Activated CD4-positive, alpha-beta memory T cell treated with anti-CD3 and anti-CD28 coated beads, Interleukin-2, amount 10 ng/mL, durations not matched to agents 7 days and 5 days (primary cell): ENCODE measurements at places on chromosomes 11 and 22.

DNA sequence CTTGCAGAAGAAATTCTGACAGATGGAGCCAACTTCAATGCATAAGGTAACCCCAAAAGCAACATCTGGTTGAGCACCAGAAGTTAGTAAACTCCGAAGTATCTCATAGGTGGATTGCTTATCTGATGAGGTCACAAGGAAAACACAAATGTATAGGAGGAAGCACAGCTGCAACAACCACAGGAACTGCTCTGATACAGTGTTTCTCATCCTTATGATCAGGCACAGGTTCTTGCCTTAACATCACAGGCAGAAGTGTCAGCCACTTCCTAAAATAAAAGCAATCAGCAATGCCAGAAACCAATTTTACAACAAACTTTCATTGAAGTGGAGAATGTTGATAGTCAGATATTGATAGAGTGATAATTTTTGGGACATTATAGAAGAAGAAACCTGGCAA, 530.3 kb upstream of the FAT3 start:
- DNase-seq, result no peak

DNA sequence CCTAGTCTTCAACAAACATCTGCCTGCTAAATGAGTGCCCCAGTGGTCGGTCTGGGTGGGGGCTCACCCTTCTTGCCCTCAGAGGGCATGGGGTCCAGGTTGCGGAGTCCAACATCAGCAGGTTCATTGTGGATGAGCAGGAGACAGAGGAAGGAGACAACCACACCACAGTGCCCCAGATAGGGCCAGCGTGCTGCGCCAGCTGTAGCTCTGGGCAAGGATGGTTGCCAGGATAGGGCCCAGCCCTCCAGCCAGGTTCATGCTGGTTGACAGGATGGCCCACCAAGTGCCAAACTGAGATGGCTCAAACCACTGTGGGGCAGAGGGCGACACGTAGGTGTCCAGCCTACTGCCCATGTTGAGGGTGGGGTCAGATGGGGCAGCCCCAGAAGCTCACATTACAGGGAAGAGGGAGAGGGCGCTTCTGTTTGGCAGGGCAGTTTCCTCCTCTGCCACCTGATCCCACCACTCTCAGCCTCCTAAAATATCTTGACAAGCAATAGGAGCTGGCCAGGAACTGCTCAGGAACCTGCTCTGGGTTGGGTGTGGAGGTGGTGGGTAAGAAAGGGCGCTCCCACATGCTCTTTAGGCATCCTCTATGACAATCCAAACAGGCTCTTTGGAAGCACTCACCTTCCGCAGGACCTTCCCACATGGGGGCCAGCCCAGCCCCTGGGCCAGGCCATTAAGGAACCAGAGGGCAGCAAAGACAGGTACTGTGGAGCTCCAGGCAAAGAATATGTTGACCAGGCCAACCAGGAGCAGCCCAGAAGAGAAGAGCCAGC, 2.9 kb downstream of the SLC37A4 start:
- DNase-seq, result no peak

GRCh38 chr11:64563966-64564365, 27.1 kb upstream of the SLC22A12 start:
- DNase-seq, result no peak

- DNase-seq, result no peak
Measured at GRCh38 chr11:130652671-130653335, 204.4 kb downstream of the ADAMTS15 start.

DNA sequence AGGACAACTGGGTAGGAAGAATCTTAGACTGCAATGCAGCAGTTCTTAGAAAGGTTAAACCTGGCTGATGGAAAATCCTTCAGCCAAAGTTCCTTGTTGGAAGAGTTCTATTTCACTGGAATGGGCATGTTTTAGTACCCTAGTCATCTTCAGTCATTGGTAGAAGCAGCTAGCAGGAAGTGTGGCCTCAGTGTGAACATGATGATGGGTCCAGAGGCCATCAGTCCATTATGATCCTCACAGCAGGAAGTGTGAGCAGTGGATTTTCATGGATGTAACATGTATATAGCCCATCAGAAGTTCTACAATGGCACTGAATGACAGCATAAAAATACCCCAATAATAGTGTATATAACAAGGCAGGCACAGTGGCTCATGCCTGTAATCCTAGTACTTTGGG, 35.9 kb upstream of the PDE3B start:
- DNase-seq, result no peak

DNA sequence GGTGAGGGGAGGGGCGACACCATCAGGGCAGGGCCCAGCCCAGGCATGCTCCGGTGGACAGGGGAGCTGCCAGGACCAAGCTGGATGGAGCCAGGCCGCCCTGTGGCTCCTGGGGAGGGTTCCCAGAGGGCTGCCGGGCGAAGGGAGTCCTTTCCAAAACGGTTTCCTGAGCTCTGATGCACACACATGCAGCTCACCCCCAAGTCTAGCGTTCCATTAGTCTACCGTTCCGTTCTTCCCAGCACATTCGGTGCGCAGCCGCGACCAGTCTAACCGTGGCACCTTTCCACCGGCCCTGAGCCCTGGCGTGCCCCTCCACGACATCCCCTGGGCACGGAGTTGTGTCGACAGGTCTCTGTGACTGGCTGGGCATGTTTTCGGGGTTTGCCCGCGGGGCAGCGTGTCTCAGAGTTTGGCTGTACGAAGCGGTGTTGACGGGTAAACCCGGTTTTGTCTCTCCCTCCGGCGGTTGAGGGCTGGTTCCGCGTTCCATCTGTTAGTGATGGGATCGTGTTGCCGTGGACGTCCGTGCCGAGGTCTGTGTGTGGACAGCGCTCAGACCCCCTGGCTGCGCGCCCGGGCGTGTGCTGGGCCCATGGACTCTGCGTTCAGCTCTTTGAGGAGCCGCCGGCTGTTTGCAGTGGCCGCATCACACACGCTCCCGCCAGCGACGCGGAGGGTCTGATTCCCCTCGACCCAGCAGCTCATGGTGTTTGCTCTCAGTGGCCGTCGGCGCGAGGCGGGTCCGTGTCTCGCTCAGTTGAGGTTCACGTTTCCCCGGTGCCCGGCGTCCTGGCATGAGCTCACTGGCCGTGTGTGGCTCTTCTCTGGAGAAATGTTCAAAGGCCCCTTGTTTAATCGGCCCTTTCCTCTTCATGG, 121.2 kb downstream of the IGLL1 start:
- no peak for DNase-seq

- DNase-seq, result no peak
Measured at GRCh38 chr11:38278457-38279141, 1680.6 kb upstream of the RAG2 start.

DNA sequence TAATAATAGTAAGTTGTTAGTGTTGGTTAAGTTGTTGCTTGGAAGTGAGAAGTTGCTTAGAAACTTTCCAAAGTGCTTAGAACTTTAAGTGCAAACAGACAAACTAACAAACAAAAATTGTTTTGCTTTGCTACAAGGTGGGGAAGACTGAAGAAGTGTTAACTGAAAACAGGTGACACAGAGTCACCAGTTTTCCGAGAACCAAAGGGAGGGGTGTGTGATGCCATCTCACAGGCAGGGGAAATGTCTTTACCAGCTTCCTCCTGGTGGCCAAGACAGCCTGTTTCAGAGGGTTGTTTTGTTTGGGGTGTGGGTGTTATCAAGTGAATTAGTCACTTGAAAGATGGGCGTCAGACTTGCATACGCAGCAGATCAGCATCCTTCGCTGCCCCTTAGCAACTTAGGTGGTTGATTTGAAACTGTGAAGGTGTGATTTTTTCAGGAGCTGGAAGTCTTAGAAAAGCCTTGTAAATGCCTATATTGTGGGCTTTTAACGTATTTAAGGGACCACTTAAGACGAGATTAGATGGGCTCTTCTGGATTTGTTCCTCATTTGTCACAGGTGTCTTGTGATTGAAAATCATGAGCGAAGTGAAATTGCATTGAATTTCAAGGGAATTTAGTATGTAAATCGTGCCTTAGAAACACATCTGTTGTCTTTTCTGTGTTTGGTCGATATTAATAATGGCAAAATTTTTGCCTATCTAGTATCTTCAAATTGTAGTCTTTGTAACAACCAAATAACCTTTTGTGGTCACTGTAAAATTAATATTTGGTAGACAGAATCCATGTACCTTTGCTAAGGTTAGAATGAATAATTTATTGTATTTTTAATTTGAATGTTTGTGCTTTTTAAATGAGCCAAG, 2.7 kb downstream of the NEAT1 start:
- DNase-seq, result peak; percentile 86

- no peak for DNase-seq
Measured at GRCh38 chr22:40363059-40363458, 7.3 kb upstream of the SGSM3 start.

DNA sequence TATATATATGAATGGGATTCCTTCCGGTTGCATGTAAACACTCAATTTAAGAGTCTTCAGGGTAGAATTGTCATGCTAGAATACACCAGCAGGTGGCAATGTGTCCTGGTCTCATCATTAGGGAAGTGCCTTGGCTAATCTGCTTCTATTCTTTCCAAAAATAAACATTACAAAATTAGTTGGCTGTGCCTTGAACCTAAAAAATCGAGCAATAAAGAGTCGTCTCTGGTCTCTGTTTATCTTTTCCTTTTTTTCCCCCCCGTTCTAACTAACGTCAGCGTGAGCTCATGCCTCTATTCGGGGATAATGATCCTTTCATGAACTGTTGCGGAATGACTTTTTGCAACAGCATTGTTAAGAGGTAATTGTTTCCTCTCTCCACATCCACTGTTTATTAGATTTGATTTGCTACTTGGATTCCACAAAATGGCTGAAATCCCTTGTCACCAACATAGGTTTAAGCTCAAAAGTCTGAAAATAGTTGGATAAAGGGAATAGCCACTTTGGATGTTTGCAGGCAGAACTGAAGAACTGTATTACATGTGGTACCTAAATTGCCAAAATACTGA, 1.2 kb upstream of the ARHGEF12 start:
- peak; percentile 63 for DNase-seq

DNA sequence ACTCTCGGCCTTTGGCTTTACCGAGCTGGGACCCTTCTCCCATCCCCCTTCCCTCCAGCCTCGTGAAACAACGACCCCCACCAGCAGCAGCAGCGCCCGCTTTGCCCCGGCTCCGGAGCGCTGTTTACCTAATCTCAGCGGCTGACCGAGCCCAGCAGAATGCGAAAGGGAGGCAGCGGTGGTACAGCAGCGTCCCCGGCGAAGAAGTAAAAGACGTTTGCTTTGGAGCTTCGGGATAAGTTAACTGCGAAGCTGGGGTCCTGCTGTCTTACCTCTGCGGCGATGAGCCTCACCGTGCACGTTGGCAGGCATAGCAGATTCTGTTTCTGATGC, 2.0 kb upstream of the LARGE1 start:
- no peak for DNase-seq

DNA sequence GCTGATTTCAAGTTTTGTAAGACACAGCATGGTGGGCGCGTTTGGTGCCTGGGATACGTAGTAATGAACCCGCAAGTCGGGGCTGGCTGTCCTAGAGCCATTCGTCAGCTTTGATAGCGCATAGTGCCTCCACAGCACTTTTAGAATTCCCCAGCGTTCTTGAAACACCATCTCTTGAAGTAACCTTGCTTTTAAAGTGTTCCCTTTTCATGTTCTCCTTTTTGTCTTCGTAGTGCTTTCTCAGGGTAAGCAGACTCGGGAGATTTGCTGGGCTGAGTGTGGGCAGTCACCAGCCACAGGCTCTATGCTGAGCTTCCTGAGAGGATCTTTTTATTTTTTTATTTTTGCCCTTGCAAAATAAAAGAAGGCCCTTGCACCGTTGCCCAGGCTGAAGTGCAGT, 39.6 kb upstream of the CTTN start:
- no peak for DNase-seq

GRCh38 chr11:27443746-27444507, 28.7 kb downstream of the LGR4 start:
- DNase-seq, result no peak

DNA sequence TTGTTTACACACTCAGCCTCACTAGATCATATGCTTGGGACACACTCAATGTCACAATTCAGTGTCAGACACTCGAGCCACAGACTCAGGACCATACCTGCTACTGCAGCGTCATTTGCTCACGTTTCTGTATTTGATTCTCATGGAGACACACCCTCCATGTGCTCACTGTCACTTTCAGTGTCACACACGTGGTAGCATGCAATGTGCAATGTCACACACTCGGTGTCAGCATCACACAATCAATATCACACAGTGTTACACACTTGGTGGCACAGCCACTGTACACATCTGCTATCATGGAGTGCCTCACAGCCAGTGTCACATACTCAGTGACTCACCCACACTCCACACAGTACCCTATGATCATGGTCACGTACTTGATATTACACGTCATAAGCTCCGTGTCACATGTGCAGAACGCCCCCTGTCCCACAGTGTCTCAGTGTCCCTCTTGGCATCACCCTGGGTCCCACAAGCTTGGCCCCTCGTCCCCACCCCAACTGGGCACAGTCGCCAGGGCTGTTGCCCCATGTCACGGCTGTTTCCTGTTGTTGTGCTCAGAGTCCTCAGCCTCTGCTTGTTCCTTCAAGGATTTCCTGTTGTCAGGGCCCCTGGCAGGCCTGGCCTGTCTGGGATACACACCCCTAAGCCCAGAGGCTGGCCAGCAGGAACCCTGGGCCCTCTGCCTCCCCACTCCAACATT, 49.6 kb downstream of the PDE2A start:
- no peak for DNase-seq

DNA sequence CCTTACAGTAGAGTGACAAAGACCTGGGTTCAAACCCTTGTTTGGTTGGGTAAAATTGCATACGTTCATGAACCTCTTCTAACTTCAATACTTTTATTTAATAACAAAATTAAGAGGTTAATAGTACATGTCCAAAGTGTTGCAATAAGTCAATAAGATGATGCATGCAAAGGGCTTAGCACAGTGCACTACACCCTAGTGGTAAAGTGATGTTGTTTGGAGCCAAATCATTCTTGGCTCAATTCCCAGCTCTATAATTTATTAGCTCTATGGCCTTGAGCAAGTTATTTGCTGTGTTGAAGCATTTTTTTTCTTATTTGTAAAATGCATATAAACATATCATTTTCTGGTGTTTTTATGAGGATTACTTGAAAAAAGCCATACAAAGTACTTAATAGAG, 945.3 kb downstream of the LRRC4C start:
- DNase-seq, result no peak

DNA sequence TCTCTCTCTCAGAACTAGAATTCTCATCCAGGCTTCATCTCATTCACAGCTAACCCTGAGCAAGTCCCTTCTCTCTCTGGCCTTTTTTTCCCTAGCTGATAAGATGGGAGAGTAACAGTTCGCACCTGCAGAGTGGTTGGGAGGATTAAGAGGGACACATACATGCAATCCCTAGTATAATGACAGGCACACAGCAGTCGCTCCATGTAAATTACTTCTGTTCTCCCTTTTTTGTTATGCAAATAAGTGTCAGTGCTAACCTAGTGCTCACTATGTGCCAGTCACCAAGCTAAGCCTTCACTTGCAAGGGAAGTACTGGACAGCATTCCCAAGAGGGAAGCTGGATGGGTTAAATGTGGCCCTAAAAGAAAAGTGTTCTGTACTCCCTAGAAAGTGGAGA, 63.4 kb downstream of the TENM4 start:
- no peak for DNase-seq

- peak; percentile 55 for DNase-seq
Measured at GRCh38 chr22:31230871-31231621, 18.9 kb downstream of the LIMK2 start.

DNA sequence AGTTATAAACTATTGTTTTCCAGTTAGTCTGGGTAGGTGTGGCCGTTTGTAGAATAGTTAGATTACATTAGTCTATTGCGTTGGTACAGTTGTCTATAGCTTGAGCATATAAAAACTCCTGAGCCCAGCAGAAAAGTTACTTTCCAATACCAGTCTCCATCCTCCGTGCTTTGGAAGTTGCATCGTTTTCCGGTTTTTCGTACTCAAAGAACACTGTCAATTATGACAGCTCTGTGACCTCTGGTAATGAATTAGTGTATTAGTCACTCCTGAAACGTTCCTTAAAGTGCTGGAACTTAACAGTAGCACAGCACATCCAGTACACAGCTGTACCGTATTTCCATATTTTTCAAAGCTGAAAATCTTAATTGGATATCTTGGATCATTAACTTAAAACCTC, 808 bp upstream of the MSANTD2 start:
- DNase-seq, result no peak
